A549 treated with CORT108297 at 1 μM for 4 hours (cell line): ENCODE measurements at places on chromosomes 7 and 10. TPM values are rescaled to one million over a fixed set of nuclear protein-coding genes. Genes with fewer than 3 reads are reported as not detected.

CDC14C gene
- not detected in 5 replicates for total RNA-seq

NEUROG3 gene
- total RNA-seq, result not detected in 5 replicates

CAV2 gene
- total RNA-seq, result 143 to 195 TPM (median 182 TPM) in 5 replicates

ADAP1 gene
- total RNA-seq, result 3.5 to 5.4 TPM (median 4.3 TPM) in 5 replicates

FXYD4 gene
- not detected in 5 replicates for total RNA-seq

TLX1 gene
- 0.05 to 0.06 TPM in 2 of 5 replicates, not detected in the others for total RNA-seq

CARD11 gene
- 1.0 to 2.2 TPM (median 1.6 TPM) in 5 replicates for total RNA-seq

PTN gene
- total RNA-seq, result not detected in 5 replicates

EMX2 gene
- total RNA-seq, result not detected in 5 replicates

PIP gene
- 0.15 to 0.38 TPM (median 0.18 TPM) in 3 of 5 replicates, not detected in the others for total RNA-seq

LIPJ gene
- not detected in 5 replicates for total RNA-seq

GNGT1 gene
- not detected in 5 replicates for total RNA-seq

OR6B1 gene
- not detected in 5 replicates for total RNA-seq

ENKUR gene
- total RNA-seq, result 0.25 to 0.61 TPM (median 0.31 TPM) in 5 replicates

SYNPO2L gene
- total RNA-seq, result 0.01 to 0.03 TPM (median 0.03 TPM) in 3 of 5 replicates, not detected in the others

PLEKHS1 gene
- 0.03 to 0.09 TPM (median 0.07 TPM) in 4 of 5 replicates, not detected in the other for total RNA-seq

ARMC3 gene
- total RNA-seq, result 0.55 to 0.95 TPM (median 0.77 TPM) in 5 replicates

WNT8B gene
- 0.03 to 0.07 TPM (median 0.04 TPM) in 3 of 5 replicates, not detected in the others for total RNA-seq

BMPER gene
- 6.0 to 10.3 TPM (median 7.0 TPM) in 5 replicates for total RNA-seq

STEAP1B gene
- 0.08 to 0.20 TPM (median 0.13 TPM) in 5 replicates for total RNA-seq

FOXP2 gene
- not detected in 5 replicates for total RNA-seq

NEURL1 gene
- total RNA-seq, result 0.20 to 0.59 TPM (median 0.52 TPM) in 5 replicates
